ENCODE measurements at places on chromosomes 2 and 18.

DNA sequence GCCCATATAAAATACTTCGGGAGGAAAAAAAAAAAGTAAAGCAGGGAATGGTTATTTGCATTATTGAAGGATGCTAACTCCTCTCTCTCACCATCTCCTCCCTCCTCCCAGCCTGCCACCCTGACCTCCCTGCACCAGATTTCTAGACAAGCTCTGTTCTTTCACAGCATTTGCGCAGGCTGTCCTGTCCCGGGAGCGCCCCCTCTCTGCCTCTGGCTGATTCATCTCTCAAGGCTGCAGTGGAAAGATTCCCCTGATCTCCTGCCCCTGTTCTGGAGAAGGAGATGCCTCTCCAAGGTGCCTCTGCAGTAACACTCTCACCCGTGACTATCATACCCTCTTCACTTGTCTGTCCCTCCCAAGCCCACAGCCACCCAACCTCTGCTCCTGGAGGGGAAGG lies 38.5 kb downstream of the COL4A4 start:
- DNase-seq, result peak; percentile 64
- H3K4me1 ChIP-seq, result no peaks in the 10 kb centered on the region
- no peaks in the 10 kb centered on the region for H3K36me3 ChIP-seq
- H3K27me3 ChIP-seq, result no peaks in the 10 kb centered on the region
- no peak overlapping the region for H3K27ac ChIP-seq

DNA sequence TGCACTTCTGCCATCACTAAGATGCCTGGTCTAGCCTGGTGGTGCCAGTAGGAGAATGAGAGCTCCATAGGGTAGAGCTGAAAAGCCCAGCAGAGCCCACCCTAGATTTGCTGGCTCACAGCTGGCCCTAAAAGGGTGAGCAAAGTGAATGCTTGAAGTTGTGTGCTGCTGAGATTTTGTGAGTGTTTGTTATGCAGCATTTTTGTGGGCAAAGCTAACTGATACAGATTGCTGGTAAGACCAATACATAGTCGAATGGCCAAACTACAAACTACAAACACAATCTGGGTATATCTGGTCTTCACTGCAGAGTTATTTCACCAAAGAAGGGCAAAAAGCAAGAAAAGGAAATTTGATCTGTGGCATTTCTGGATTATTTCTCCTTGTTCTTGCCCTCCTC lies 7.1 kb upstream of the AGAP1 start:
- no peaks in the 10 kb centered on the region for H3K27me3 ChIP-seq
- DNase-seq, result no peak
- no peaks in the 10 kb centered on the region for H3K36me3 ChIP-seq
- H3K27ac ChIP-seq, result no peak overlapping the region
- no peak overlapping the region for H3K4me3 ChIP-seq
- no peaks in the 10 kb centered on the region for H3K4me1 ChIP-seq

GRCh38 chr2:85421260-85422071 lies 3.0 kb downstream of the SH2D6 start:
- no peak overlapping the region for H3K4me3 ChIP-seq
- DNase-seq, result no peak
- H3K4me1 ChIP-seq, result peaks cover 7% of the 10 kb centered on the region
- peak overlapping the region; percentile 4 for H3K27ac ChIP-seq

DNA sequence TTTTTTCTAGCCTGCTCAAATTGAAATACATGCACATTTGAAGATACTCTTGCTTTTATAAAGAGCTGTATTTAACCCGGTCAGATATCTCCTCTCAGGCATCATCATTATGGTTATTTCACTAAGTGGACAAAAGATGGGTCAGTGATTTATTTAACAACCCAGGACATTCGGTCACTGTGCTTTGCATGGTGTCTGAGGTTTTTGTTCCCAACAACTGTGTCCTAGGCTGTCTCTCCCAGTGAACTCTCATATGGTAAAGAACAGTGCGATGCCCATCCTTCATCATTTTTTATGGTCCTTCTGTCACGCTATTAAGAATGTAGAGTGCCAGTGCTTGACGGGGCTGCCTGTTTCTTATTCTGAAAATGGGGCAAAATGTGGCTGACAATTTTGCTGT lies 372.4 kb downstream of the PTPRM start:
- H3K4me3 ChIP-seq, result no peak overlapping the region
- no peaks in the 10 kb centered on the region for H3K36me3 ChIP-seq
- H3K4me1 ChIP-seq, result no peaks in the 10 kb centered on the region
- H3K27me3 ChIP-seq, result no peaks in the 10 kb centered on the region
- DNase-seq, result no peak

- no peak overlapping the region for H3K4me3 ChIP-seq
- H3K27me3 ChIP-seq, result no peaks in the 10 kb centered on the region
- DNase-seq, result no peak
- no peaks in the 10 kb centered on the region for H3K36me3 ChIP-seq
- H3K4me1 ChIP-seq, result peaks cover 4% of the 10 kb centered on the region
These were observed 54.6 kb upstream of the TXNDC2 start for GRCh38 chr18:9831036-9831722.

DNA sequence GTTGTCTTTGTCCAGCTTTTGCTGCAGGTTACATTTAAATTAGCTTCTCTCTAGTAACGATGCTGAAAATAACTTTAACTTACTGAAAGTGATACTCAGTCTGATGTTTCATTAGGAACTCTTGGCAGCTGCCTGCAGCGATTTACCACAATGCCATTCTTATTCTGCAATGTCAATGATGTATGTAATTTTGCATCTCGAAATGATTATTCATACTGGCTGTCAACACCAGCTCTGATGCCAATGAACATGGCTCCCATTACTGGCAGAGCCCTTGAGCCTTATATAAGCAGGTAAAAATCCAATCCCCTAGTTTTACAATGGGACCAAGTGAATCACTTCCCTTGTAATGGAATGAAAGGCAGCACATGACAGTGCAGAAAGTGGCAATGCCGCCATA lies 16.3 kb upstream of the MFF start:
- H3K27me3 ChIP-seq, result no peaks in the 10 kb centered on the region
- H3K4me1 ChIP-seq, result no peaks in the 10 kb centered on the region
- H3K27ac ChIP-seq, result no peak overlapping the region
- no peaks in the 10 kb centered on the region for H3K36me3 ChIP-seq
- no peak for DNase-seq

GRCh38 chr2:28356095-28356911 lies 36.4 kb upstream of the FOSL2 start:
- no peaks in the 10 kb centered on the region for H3K27me3 ChIP-seq
- peak; percentile 26 for DNase-seq
- H3K4me1 ChIP-seq, result no peaks in the 10 kb centered on the region
- no peak overlapping the region for H3K27ac ChIP-seq

DNA sequence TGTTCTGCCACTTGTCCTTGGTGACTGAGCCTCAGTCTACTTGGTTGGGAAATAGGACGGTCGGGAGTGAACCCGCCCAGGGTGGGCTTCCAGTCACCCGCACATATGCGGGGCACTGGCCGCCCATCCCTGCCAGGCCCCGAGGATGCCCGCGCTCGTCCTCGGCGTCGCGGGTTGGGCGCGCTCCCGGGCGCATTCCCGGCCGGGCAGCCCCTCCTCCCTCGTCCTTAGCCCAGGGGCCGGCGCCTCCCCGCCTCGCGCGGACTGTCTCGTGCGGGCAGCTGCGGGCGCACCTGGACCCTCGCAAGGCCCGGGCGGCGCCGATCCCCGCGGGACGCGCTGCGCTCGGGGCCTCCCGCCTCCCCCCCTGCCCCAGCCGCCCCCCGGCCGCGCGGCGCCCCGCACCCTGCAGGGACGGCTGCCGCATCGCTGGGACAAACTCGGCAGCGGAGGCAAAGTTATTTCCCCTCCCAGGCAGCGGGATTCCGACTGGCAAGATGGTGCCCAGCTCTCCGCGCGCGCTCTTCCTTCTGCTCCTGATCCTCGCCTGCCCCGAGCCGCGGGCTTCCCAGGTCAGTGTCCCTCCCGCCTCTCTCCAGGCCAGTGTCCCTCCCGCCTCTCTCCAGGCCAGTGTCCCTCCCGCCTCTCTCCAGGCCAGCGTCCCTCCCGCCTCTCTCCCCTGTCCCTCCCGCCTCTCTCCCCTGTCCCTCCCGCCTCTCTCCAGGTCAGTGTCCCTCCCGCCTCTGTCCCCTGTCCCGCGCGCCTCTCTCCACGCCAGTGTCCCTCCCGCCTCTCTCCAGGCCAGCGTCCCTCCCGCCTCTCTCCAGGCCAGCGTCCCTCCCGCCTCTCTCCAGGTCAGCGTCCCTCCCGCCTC lies at the start of gene FBLN7:
Gene FBLN7, plus strand, starts transcription at position 227 of the 874 bp plus-strand sequence. Its CDS starts 271 bp downstream, at position 498.
- peak; percentile 35 for DNase-seq
- H3K4me1 ChIP-seq, result peaks cover 3% of the 10 kb centered on the region
- H3K27ac ChIP-seq, result no peak within 1 kb of the TSS

- no peak overlapping the region for H3K27ac ChIP-seq
- H3K36me3 ChIP-seq, result no peaks in the 10 kb centered on the region
- H3K4me1 ChIP-seq, result peaks cover 6% of the 10 kb centered on the region
- DNase-seq, result peak; percentile 40
- peaks cover 54% of the 10 kb centered on the region for H3K27me3 ChIP-seq
These were observed 8.2 kb downstream of the DLX2 start for GRCh38 chr2:172094294-172095145.

DNA sequence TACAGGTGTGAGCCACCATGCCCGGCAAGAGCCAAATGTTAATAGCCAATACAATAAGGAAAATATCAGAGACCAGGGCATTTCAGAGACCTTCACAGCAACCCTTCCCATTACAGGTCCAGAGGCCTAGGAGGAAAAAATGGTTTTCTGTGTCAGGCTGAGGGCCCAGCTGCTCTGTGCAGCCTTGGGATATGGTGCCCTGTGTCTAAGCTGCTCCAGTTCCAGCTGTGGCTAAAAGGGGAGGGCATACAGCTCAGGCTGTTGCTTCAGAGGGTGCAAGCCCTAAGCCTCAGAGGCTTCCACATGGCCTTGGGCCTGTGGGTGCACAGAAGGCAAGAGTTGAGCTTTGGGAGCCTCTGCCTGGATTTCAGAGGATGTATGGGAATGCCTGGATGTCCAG lies 20.1 kb upstream of the CCDC195 start:
- no peaks in the 10 kb centered on the region for H3K36me3 ChIP-seq
- H3K4me1 ChIP-seq, result no peaks in the 10 kb centered on the region
- H3K27ac ChIP-seq, result no peak overlapping the region
- H3K27me3 ChIP-seq, result no peaks in the 10 kb centered on the region
- no peak overlapping the region for H3K4me3 ChIP-seq

GRCh38 chr2:71671895-71672825 lies 218.8 kb downstream of the DYSF start:
- no peaks in the 10 kb centered on the region for H3K36me3 ChIP-seq
- H3K27me3 ChIP-seq, result no peaks in the 10 kb centered on the region
- no peak overlapping the region for H3K4me3 ChIP-seq
- DNase-seq, result peak; percentile 49
- H3K4me1 ChIP-seq, result no peaks in the 10 kb centered on the region

- no peaks in the 10 kb centered on the region for H3K27me3 ChIP-seq
- H3K4me3 ChIP-seq, result no peak overlapping the region
- no peak for DNase-seq
- H3K27ac ChIP-seq, result no peak overlapping the region
- no peaks in the 10 kb centered on the region for H3K36me3 ChIP-seq
- peaks cover 8% of the 10 kb centered on the region for H3K4me1 ChIP-seq
These were observed 134.1 kb upstream of the ITGB6 start for GRCh38 chr2:160334028-160334741.

- H3K4me1 ChIP-seq, result no peaks in the 10 kb centered on the region
- H3K27ac ChIP-seq, result no peak overlapping the region
- H3K27me3 ChIP-seq, result no peaks in the 10 kb centered on the region
These were observed 352.8 kb upstream of the GYPC start for GRCh38 chr2:126303113-126303512.

DNA sequence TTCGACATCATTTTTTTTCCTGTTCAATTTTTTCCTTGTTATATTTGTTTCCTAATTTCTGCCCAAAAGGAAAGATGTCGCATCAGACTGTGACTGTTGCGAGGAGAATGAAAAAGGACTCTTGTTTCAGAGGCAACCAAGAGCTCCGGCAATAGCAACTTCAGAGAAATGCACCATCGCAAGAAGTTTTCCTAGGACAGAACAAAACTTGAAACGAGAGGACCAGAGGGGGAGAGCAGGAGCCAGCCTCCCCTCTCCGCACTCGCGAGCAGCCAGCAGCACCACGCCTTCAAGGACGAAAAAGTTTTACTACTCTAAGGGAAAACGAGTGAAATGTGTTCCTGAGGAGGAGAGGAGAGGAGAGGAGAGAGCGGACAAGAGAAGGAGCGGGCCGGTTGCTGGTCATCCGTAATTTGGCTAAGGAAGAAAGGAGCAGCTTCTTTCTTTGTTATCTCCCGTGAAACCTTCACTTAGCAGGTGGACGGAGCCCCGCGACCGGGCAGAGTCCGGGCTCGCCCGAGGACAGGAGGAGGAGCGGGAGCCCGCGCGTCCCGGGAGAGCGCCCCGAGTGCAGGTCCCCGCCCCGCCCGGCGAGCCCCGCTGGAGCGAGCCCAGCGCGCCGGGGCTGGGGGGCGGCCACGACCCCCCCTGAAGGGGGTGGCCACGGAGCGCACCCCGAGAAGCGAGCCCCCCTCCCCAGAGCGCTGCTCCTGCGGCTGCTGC lies 744 bp downstream of the POU3F3 start:
- H3K27ac ChIP-seq, result no peak overlapping the region
- DNase-seq, result peak; percentile 53
- H3K4me3 ChIP-seq, result no peak overlapping the region
- no peaks in the 10 kb centered on the region for H3K36me3 ChIP-seq
- H3K27me3 ChIP-seq, result peaks cover 42% of the 10 kb centered on the region

- H3K27ac ChIP-seq, result no peak overlapping the region
- H3K4me1 ChIP-seq, result peaks cover 1% of the 10 kb centered on the region
- H3K27me3 ChIP-seq, result no peaks in the 10 kb centered on the region
- no peak overlapping the region for H3K4me3 ChIP-seq
- no peaks in the 10 kb centered on the region for H3K36me3 ChIP-seq
- no peak for DNase-seq
These were observed 125.2 kb upstream of the LYPD6 start for GRCh38 chr2:149205143-149205542.

DNA sequence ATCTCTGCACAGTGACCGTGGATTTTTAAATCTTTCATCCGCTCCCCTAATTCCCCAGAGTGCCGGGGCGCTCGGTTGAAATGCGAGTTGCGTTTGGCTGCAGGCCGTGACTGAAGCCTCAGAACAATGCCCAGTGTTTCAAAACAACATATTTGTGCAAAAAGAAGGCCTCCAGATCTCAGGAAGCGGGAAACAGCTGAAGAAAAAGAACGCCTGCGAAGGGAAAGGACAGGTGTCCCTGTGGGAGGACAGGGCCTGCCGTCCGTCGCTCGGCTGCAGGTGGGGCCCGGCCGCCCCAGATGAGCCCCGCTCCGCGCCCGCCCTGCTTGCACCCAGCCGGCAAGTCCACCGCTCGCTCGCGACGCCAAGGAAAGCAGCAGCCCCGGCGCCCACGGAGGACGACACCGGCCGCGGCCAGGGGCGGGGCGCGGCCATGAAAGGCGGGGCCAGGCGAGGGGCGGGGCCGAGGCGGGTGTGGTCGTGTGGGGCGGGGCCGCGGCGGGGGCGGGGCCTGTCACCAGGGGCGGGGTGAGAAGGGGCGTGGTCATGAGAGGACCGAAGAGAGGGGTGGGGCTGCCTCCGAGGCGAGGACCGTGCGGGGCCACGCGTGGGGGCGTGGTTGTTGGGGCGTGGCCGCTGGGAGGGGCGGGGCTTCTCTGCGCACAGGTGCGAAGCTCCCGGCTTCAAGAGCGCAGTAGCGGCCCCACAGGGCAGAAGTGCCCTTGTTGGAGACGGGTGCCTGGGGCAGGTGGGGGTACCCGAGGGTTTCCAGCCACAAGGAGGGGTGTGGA lies 17.6 kb upstream of the BOK start:
- no peak overlapping the region for H3K27ac ChIP-seq
- no peaks in the 10 kb centered on the region for H3K4me1 ChIP-seq
- H3K4me3 ChIP-seq, result no peak overlapping the region
- H3K27me3 ChIP-seq, result peaks cover 2% of the 10 kb centered on the region

- no peaks in the 10 kb centered on the region for H3K36me3 ChIP-seq
- no peak for DNase-seq
- no peak overlapping the region for H3K27ac ChIP-seq
- H3K27me3 ChIP-seq, result no peaks in the 10 kb centered on the region
These were observed 23.5 kb downstream of the NCK2 start for GRCh38 chr2:105768176-105768575.

- H3K4me1 ChIP-seq, result peaks cover 6% of the 10 kb centered on the region
- H3K4me3 ChIP-seq, result no peak overlapping the region
- H3K27ac ChIP-seq, result no peak overlapping the region
- no peaks in the 10 kb centered on the region for H3K27me3 ChIP-seq
These were observed 44.0 kb downstream of the CPO start for GRCh38 chr2:206983161-206983859.

All from mesendoderm (in vitro differentiated cells).